ENCODE measurements at places on chromosomes 3 and 15.

DNA sequence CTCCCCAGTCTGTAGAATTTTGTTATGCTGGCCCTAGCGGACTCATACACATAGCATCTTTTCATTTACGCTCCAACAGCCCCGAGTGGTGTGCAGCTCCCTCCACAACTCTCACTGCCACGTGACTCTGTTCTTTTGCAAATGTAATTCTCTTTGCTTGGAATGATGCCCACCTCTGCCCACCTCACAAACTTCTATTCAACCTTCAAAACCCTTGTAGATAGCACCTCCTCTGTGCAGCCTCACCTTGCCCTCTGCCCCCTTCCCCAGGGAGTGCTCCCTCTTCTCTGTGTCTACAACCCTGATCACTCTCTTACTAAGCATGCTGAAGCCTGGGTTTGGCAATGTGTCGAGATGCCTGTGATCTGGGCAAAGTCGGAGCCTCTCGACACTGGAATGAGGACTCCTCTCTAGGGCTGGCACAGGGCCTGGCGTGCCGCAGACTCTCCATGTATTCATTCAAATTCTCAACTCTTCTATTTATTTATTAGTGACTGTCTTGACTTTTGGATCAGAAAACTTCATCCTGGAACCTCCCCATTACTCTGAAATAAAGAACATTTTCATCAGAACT is 73.5 kb downstream of the MGLL start:
- no peak for DNase-seq

DNA sequence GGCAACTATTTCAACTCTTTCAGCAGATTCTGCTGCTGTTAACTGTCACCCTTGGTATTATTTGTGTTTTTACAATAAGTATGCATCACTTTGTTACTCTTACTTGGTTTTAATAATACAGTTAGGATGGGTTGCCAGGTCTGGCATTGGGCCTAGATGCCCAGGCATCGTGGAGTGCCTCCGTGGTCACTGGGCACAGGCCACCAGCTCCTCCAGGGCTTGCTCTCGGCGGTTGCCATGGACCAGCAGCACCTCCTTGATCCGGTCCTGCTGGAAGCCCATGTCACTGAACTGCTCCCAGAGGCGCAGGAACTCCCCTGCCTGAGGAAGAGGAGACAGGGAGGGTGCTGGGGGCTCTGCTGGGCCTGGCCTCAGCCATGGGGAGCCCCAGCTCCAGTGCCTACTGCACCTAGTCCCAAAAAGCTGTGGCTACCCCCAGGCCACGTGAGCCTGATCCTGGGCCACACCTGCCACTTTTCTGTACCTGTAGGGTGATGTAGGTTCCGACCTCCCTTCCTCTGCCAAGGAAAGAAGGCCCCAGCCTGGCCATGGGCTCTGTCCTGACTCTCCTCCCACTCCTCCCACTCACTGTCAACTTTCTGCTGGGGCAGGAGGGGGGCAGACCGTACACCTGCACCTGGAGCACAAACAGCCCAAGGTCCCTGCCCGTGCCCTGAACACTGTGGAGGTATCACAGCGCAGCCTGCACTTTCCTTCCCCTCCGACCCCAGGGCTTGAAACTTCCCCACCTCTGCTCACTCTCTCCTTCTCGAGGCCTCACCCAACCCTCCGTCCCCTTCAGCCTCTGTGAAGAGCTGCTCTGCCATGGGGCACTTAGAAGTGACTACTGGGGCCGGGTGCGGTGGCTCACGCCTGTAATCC is 16.6 kb downstream of the KBTBD13 start:
- no peak for DNase-seq

DNA sequence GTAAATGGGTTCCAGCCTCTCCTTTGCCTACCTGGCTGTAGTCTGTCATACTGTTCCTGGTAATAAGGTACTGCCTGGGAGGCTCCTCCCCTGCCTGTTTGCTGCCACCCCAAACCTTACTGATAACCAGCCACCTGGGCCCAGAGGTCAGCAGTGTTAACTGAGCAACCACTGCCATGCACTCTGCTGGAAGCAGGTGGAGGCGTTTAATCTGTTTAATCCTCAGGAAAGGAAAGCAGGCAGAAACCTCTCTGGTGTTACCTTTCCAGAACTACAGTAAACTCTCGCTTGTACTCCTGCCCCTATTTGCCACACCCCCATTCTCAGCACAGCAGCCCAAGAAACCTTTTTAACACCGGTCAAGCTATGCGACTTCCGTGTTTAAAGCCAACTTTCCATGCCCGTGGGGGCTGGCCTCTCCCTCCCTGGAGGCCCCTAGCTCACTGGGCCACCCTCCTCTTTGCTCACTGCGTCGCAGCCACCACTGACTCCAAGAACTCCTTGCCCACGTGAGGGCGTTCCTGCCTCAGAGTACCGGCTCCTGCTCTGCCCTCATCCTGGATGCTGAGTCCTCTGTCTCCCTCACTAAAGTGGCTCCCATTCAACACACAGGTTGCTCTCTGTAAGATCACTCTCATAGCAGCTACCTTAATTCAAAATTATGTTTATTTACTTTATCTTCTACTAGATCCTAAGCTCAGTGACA is 8.3 kb downstream of the BDH1 start:
- no peak for DNase-seq

DNA sequence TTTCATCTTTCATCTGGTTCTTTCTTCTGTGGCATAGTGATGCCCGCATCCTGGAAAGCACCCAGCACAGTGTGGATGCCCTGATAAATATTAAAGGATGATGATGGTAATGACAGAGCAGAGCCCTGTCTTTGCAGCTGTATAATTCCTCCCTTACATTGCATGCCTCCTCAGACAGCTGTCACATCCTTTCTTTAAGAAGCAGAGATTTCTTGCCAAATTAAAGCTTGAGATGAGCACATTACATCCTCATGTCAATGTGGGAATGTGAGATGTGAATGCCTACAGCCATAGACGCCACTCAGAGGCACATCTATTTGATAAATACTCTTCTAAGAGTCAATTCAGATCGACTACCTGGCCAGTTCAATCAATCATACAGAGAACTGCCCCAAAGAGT is 642.0 kb downstream of the ZNF385D start:
- DNase-seq, result no peak

- no peak for DNase-seq
Observed at GRCh38 chr15:23482764-23483489, 35.9 kb upstream of the GOLGA6L2 start.

GRCh38 chr3:192907784-192908183 is 9.9 kb downstream of the MB21D2 start:
- DNase-seq, result no peak

- no peak for DNase-seq
Observed at GRCh38 chr15:44694416-44694815, 16.7 kb downstream of the PATL2 start.

- DNase-seq, result no peak
Observed at GRCh38 chr3:184805351-184806038, 6.5 kb upstream of the VPS8 start.

DNA sequence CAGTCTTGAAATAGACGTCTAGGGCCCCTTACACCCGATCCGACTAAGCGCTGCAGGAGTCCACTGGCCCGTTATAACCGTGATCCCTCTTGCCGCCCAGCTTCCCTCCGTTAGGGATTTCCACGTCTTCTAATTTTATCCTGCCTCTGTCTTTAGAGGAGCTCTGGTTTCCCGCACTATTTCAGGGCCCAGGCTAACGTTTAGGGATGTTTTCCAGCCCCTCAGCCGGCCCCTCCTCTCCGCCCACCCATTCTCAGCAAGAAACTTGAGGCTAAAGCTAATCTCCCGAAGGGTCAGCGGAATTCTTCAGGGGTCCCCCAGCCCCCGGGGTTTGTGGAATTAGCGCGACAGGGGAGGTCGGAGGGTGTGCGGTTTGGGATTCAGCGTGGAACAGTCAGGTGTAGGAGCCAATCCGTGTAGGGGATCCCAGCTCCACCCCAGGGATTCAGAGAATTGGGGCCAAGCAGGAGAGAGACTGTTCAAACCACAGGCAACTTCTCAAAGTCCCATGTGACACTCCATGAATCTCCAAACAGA is 1.6 kb downstream of the PTX3 start:
- no peak for DNase-seq

GRCh38 chr3:124094496-124094895 is 102.6 kb upstream of the ROPN1 start:
- no peak for DNase-seq

DNA sequence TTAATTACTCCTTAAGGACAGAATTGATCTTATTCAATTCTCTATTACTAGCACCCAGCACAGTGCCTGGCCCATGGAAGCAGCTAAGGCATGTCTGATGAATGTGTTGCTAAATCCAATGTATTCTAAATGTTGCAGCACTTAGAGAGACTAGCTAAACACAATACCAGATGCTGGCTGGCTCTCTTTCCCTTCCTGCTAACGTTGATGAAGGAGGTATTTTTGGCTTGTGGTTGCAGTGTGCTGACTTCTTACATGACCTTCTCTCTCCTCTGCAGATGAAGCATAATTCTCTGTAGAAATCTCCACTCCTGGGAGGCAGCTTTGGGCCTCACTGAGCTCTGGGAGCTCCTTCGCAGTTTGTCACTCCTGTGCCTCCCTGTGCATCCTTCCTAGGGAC is 183.6 kb downstream of the PEX5L start:
- no peak for DNase-seq

GRCh38 chr15:89893027-89893426 is 767 bp downstream of the AP3S2 start:
- DNase-seq, result no peak

DNA sequence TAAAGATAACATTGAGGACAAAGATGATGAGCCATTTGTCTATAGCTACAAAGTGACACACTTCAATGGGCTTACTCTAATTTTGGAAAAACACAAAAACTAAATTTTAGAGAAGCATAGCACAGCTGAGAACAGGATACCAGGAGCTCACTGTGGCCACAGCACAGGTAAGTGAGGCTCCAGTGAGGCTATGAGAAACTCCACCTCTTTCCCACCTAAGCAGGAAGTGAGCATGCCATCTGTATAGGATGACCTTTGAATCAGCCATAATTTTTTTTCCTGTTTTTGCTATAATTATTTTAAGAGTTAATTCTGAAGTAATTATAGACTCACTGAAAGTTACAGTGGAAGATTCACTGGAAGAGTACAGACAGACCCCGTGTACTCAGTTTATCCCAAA is 82.1 kb upstream of the DCLK3 start:
- no peak for DNase-seq

GRCh38 chr15:35349916-35350315 is 196.0 kb downstream of the DPH6 start:
- no peak for DNase-seq

GRCh38 chr3:151386056-151386455 is 1.5 kb upstream of the P2RY12 start:
- no peak for DNase-seq

DNA sequence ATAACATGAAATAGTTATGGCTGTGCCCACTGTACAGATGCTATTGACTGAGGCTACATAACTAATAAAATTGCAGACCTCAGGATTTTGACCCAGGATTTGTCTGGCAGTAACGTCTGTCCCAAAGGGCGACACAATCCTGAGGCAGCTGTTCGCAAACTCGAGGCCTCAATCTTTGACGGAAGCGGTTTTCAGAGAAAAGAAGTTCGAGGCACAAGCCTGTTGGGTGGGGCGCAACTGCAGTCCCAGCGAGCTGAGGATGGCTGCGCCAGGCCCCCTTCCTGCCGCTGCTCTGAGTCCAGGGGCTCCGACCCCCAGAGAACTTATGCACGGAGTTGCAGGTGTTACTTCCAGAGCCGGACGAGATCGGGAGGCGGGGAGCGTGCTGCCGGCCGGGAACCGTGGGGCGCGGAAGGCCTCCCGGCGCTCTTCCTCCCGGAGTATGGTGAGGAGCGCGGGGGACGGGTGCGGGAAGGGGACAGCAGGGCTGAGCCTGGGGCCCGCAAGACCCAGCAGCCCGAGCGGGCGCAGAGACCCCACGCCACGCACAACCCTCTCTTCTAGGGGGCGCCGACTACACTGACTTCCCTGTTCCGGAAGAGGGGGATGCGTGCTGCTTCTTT is at the start of gene PARP15:
TSS of gene PARP15 (plus strand) at position 242 of the 623 bp plus-strand sequence. CDS start at position 260, 18 bp downstream.
- no peak for DNase-seq

DNA sequence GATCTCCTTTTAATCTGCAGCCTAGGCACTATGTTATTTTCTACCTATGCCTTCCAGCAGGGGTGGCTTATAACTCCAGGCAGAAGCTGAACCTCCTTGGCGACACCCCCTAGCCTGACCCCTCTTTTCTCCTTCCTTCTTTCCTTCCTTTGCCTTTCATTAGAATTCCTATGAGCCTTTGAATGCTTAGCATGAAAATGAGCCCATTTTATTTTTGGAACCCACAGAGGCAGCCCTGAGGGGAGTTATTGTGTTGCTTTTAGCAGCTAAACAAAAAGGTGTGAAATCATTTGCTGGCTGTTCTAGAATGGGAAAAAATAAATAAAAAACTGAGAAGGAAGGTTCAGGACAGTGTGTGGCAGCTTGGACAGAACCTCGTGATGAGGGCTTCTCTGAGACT is 164.6 kb upstream of the ICE2 start:
- no peak for DNase-seq

- DNase-seq, result no peak
Observed at GRCh38 chr15:95989392-95989791, 341.1 kb upstream of the NR2F2 start.

DNA sequence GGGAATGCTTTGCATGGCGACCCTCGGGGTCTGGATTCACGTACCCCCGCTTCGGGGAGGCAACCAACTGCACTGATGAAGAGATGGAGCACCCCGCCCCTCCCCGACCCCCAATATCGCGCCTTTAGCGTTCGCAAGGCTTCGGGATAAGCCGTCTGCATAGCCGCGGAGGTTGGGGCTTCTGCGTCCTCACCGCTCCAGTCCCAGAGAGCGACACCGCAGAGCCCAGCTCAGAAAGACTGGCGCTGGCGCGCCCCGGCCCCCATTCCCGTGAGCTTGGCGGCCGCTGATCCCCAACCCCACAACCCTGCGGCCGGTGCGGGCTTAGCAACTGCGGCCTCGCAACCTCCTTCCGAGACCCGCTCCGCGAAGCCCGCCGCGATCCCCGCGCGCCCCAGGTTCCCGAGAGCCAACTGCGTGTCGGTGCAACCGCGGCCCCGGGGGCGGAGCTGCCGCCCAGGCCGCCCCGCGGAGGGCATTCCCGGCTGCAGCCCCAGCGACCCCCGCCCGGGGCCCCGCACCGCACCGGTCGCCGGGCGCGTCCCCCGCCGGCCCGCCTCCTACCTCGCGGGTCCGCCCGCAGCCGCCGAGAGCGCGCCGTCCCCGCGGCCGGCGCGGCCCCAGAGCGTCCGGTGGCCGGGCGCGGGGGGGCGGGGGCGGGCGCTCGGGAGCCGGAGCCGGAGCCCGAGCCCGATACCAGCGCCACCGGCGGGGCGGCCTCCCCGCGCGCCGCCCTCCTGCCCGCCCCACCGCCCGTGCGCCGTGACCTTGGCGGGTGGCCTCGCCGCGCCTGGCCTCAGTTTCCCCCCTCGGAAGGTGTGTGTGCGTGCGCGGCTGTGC is 79.5 kb downstream of the IQSEC1 start:
- DNase-seq, result no peak

GRCh38 chr3:153165261-153165681 is 3.2 kb downstream of the RAP2B start:
- DNase-seq, result no peak

DNA sequence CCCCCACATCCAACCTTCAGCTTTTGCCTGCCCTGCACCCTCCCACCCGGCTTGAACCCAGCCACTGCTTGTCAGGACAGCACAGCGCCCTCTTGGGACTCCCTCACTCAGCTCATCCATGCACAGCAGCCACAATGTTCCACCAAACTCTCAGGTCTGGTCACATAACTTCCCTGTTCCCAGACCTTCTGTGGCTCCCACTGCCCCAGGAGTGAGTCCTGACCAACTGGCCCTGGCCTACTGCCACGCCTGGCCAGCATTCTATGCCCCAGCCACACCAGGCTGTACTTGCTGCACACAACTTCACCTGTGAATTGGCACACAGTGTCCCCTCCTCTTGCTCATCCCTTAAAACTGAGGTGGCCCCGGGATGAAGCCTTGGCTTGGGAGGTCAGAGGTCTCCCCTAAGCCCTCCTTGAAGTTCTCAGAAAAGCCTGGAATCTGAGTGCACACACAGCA is 21.0 kb downstream of the PLXNB1 start:
- no peak for DNase-seq

All from amniotic stem cell (primary cell).